ENCODE measurements at places on chromosomes 2 and 18.

GRCh38 chr2:166491461-166491860 is 2.6 kb downstream of the SCN7A start:
- DNase-seq, result no peak

- peak; percentile 16 for DNase-seq
These were observed 36.8 kb downstream of the ACVR1 start for GRCh38 chr2:157839162-157839801.

DNA sequence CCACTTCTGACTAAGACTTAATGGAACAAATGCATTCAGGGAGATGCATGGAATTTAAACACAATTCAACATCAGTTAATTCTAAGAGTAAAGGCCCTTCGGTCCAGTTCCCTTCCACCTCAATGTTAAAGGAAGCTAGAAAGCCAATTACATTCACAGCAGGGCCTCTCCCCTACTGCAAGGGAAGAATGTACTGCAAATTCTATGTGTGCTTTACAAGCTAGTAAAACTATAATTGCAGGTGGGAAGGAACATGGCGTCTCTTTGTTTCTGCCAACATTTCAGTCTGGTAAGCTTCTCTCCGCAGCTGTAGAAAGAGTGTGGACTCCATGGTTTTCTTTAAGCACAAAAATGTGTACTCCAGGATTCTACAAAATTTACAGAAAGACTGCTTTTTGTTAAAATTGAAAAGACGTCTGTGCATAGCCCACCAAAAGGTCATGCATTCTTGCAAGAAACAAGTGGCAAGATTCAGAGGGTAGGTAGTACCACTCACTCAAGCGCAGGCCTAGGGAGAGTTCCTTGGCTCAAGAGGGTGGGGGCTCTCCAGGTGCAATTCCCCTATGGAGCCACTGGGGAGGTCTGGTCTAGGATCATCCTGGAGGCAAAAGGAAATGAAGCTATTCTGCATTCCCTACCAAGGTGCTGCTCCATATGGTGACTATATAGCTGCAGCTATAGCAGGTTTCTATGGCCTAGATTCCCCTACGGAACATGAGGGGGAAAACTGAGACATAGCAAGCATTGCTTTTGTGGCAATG is 127.0 kb upstream of the FZD5 start:
- no peak for DNase-seq

DNA sequence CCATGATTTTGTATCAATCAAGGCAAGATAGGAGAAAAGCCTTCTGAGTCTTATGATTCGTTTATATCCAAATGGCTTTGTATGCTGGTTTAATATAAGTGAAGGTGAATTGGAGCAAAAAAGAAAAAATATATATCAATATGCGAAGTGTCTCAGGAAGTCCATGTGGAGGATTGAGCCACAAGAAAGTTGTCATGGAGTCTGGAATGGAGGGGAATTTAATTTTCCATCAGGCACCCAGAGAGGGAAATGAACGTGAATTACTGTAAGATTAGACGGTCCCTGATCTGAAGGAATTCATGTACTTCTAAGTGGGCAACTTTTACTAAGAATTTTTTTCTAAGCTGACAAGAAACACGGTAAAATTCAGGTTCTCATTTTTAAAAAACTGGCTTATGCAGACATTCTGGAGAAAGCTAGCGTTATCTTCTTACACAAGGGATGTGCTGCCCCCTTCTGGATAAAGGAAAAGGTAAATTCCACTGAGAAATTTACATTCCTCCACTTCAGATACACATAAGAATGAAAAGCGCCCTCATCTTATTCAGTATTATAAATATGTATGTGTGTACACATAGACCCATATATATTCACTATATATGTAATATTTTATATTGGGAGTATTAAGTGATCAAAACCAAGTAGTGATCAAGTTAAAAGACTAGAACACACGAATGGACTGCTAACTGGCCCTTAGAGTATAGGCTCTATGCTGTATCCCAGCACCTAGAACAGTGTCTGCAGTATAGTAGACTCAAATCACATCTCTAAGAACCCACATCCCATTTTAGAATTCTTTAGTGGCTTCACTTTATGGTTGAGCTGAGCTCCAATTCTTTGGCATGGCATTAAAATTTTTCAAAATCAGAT is 289.0 kb upstream of the TFPI start:
- DNase-seq, result peak; percentile 36

GRCh38 chr2:35794796-35795450 is 560.7 kb upstream of the CRIM1 start:
- no peak for DNase-seq

- DNase-seq, result no peak
These were observed 79.5 kb downstream of the POLR1A start for GRCh38 chr2:86025976-86026743.

Measured in COLO829 (cell line).